ENCODE measurements at places on chromosomes 6 and 20.

GRCh38 chr6:40587240-40588069, at the start of gene LRFN2:
LRFN2 (minus strand) TSS chr6:40587364.
- H3K4me3 ChIP-seq: peak within 1 kb of the TSS; percentile 85
- no peaks in the 10 kb centered on the region for H3K36me3 ChIP-seq
- H3K4me1 ChIP-seq: no peaks in the 10 kb centered on the region
- peak within 1 kb of the TSS; percentile 65 for H3K27ac ChIP-seq

DNA sequence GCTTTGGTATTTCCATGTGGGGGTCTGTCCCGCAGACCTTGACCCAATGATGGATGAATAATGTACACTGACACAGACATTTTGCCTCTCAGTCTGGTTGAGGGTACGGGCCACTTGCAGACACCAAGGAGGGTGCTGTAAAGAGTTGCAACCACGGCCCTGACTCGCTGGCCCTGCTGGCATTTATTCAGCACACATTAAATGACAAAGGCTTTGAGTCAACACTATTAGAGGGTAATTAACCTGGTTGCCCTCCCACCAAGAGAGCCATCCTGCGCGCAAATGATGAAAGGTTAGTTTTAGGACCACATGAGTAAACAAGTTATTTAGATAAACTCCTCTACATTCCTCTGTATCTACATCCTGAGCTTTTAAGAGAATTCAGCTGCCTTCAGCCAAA, 308.9 kb upstream of the MMS22L start:
- H3K4me3 ChIP-seq: no peak overlapping the region
- no peaks in the 10 kb centered on the region for H3K27me3 ChIP-seq
- no peaks in the 10 kb centered on the region for H3K4me1 ChIP-seq
- DNase-seq: no peak

- H3K4me1 ChIP-seq: no peaks in the 10 kb centered on the region
- no peak overlapping the region for H3K4me3 ChIP-seq
- peaks cover 46% of the 10 kb centered on the region for H3K36me3 ChIP-seq
- no peak for DNase-seq
These were observed 68.8 kb downstream of the CDS2 start for GRCh38 chr20:5195655-5196054.

DNA sequence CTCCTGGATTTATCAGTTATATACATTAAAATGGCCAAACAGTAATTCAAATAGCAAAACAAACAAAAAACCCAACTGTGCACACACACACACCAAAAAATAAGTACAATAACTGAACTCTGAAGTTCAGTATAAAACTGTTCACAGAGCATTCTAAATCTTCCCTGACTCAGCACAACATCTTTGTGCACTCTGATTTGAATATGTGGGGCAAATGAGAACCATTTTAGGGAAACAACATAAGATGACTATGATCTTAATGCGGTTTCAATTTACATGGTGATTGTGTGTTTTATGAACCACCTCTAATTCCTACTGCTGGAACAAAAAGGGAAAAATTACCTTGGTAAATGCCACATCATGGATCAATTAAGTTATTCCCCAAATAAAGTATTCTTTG, 41.7 kb downstream of the PLAGL1 start:
- no peak for DNase-seq
- H3K36me3 ChIP-seq: peaks cover 6% of the 10 kb centered on the region
- H3K27ac ChIP-seq: no peak overlapping the region
- no peaks in the 10 kb centered on the region for H3K27me3 ChIP-seq

DNA sequence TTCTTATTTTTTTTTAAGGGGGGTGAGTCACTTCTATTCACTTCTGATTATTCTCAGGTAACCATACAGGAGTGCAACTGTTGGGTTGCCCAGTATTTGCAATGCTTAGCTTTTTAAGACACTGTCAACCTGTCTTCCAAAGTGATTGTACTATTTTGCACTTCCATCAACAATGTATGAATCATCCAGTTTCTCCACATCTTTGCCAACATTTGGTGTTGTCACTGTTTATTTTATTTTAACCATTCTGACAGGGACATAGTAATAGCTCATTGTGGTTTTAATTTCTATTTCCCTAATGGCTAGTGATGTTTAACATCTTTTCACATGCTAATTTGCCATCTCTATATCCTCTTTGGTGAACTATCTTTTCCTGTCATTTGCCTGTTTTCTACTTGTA, 1.4 kb upstream of the SLC13A3 start:
- no peak overlapping the region for H3K4me3 ChIP-seq
- no peaks in the 10 kb centered on the region for H3K36me3 ChIP-seq
- peaks cover 46% of the 10 kb centered on the region for H3K27me3 ChIP-seq
- DNase-seq: no peak
- no peaks in the 10 kb centered on the region for H3K4me1 ChIP-seq
- H3K27ac ChIP-seq: no peak overlapping the region

GRCh38 chr6:127951172-127951917, 50.5 kb upstream of the THEMIS start:
- peaks cover 31% of the 10 kb centered on the region for H3K4me1 ChIP-seq
- no peaks in the 10 kb centered on the region for H3K27me3 ChIP-seq
- peak overlapping the region; percentile 64 for H3K4me3 ChIP-seq
- DNase-seq: no peak
- peak overlapping the region; percentile 91 for H3K27ac ChIP-seq

DNA sequence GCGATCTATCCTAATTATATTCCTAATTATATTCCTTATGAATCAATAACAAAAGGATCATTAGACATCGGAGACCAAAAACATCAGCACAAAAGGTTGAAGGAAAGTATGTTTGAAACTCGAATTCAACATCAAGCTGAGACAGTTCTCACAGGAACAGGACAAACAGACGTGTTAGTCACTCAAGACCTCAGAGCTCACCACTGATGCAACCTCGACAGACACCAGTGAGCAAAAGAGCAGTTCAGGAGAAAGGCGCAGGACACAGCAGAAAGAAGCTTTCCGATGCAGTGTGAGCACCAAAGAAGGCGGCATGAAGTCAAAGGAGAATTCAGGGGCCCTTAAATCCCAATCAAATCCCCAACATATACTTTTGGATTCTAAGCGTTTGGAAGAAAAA, 6.3 kb upstream of the RAMACL start:
- H3K4me1 ChIP-seq: peaks cover 8% of the 10 kb centered on the region
- H3K36me3 ChIP-seq: no peaks in the 10 kb centered on the region
- DNase-seq: no peak
- H3K27ac ChIP-seq: no peak overlapping the region

DNA sequence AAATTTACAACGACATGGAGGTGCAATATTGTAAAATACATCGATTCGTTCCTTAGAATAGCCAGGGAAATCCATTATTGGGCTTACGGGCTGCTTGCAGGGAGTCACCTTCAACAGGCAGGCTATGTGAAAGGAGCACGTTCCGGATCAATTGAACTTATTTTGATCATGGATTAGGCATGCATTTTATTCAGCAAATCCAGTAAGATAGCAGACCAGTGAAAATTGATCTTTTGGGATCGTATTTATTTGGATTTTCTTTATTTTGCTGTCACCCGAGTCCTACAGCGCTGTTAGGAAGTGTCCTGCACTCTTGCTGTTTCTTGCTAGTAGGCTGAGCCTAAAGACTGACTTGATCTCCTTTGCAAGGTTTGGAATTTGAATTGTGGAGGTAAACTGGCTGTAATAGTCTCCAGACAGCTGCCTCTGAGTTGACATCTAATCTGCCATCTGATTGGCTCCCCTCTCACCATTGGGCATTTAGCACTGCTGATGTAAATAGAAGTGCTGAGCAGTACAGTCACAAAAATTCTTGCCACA, 3.0 kb downstream of the ARID1B start:
- H3K27me3 ChIP-seq: no peaks in the 10 kb centered on the region
- peaks cover 33% of the 10 kb centered on the region for H3K4me1 ChIP-seq
- H3K4me3 ChIP-seq: peak overlapping the region; percentile 87
- no peaks in the 10 kb centered on the region for H3K36me3 ChIP-seq

- H3K4me3 ChIP-seq: peak overlapping the region; percentile 83
- H3K36me3 ChIP-seq: no peaks in the 10 kb centered on the region
- no peaks in the 10 kb centered on the region for H3K27me3 ChIP-seq
- peaks cover 40% of the 10 kb centered on the region for H3K4me1 ChIP-seq
- no peak for DNase-seq
These were observed 27.9 kb upstream of the TBC1D7 start for GRCh38 chr6:13355999-13356785.

- no peak overlapping the region for H3K4me3 ChIP-seq
- H3K4me1 ChIP-seq: no peaks in the 10 kb centered on the region
- H3K27ac ChIP-seq: no peak overlapping the region
- DNase-seq: no peak
- H3K36me3 ChIP-seq: no peaks in the 10 kb centered on the region
- H3K27me3 ChIP-seq: no peaks in the 10 kb centered on the region
These were observed 619.0 kb downstream of the PHF3 start for GRCh38 chr6:64254558-64254957.

- no peak overlapping the region for H3K27ac ChIP-seq
- H3K36me3 ChIP-seq: no peaks in the 10 kb centered on the region
- no peak overlapping the region for H3K4me3 ChIP-seq
- no peaks in the 10 kb centered on the region for H3K4me1 ChIP-seq
- no peak for DNase-seq
- H3K27me3 ChIP-seq: peaks cover 3% of the 10 kb centered on the region
These were observed 265.5 kb downstream of the ALDH8A1 start for GRCh38 chr6:134684423-134684795.

- H3K27me3 ChIP-seq: no peaks in the 10 kb centered on the region
- DNase-seq: no peak
- peaks cover 24% of the 10 kb centered on the region for H3K4me1 ChIP-seq
- H3K27ac ChIP-seq: peak overlapping the region; percentile 100
- peak overlapping the region; percentile 98 for H3K4me3 ChIP-seq
- H3K36me3 ChIP-seq: no peaks in the 10 kb centered on the region
These were observed 892 bp upstream of the DXO start for GRCh38 chr6:31972709-31973350.

DNA sequence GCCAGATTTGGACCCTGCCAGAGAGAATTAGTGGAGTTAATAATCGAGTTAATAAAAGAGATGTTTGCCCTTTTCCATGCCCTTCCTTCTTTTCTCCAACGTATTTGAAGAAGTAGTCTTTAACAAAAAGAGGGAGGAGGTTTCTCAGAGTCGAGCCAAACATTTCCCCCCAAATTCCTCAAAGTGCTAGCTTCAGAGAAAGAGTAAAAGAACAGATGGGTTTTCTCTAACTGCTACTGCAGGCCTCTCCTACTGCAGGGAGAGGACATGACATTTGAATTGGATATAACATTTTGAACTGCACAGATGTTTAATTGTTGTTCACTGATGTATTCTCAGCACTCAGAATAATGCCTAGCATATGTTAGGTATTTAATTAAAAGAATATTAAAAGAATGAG, 25.5 kb downstream of the RWDD2A start:
- no peak overlapping the region for H3K4me3 ChIP-seq
- H3K27me3 ChIP-seq: peaks cover 5% of the 10 kb centered on the region
- H3K36me3 ChIP-seq: no peaks in the 10 kb centered on the region
- no peak overlapping the region for H3K27ac ChIP-seq
- no peak for DNase-seq

- no peak for DNase-seq
- peaks cover 10% of the 10 kb centered on the region for H3K27me3 ChIP-seq
- H3K27ac ChIP-seq: no peak overlapping the region
- no peak overlapping the region for H3K4me3 ChIP-seq
- H3K36me3 ChIP-seq: no peaks in the 10 kb centered on the region
These were observed 274.0 kb upstream of the POU3F2 start for GRCh38 chr6:98560418-98560817.

DNA sequence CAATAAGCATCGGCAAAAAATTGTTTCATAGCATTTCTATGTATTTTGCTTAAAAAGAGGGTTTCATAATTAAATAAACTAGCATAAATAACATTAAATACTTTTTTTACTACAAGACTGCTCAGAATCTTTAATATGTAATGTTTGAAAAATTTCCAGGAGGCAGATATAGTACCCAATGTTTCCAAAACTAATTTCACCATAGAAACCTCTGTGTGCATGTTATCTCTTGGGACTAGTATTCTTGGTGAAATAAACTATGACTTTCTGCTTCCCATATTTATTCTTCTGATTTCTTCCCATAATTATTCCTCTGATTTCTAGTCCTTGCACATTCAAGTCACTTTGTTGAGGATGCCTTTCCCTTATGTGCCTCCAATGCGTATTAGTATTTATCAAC, 94.5 kb downstream of the PTPRK start:
- H3K27me3 ChIP-seq: no peaks in the 10 kb centered on the region
- no peak for DNase-seq
- H3K4me3 ChIP-seq: no peak overlapping the region
- H3K27ac ChIP-seq: no peak overlapping the region
- H3K36me3 ChIP-seq: peaks cover 3% of the 10 kb centered on the region

GRCh38 chr6:130927305-130927704, 100.1 kb downstream of the SMLR1 start:
- H3K36me3 ChIP-seq: peaks cover 14% of the 10 kb centered on the region
- DNase-seq: no peak
- no peak overlapping the region for H3K27ac ChIP-seq
- no peaks in the 10 kb centered on the region for H3K4me1 ChIP-seq

DNA sequence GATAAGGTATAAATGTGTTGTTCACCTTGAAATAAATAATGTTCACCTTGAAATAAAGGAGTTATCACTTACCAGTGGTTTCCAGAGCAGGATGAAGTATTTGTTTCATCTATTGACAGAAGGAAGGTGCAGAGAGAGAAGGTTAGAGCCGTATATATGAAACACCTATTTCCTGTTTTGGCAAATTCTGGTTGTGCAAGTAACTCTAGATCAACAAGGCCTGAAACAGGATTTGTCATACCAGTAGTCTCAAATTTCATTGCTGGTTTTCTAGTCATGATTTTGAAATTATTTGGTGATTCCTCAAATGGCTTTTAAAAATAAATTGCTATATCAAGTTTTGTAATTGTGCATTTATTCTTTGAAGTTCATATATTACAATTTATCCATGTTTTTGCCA, at the start of gene CRISP3:
Gene CRISP3, minus strand, starts transcription at position 130 of the 400 bp plus-strand sequence. Its CDS starts 21 bp downstream, at position 109.
- no peak within 1 kb of the TSS for H3K4me3 ChIP-seq
- DNase-seq: no peak
- no peaks in the 10 kb centered on the region for H3K36me3 ChIP-seq
- no peak within 1 kb of the TSS for H3K27ac ChIP-seq

DNA sequence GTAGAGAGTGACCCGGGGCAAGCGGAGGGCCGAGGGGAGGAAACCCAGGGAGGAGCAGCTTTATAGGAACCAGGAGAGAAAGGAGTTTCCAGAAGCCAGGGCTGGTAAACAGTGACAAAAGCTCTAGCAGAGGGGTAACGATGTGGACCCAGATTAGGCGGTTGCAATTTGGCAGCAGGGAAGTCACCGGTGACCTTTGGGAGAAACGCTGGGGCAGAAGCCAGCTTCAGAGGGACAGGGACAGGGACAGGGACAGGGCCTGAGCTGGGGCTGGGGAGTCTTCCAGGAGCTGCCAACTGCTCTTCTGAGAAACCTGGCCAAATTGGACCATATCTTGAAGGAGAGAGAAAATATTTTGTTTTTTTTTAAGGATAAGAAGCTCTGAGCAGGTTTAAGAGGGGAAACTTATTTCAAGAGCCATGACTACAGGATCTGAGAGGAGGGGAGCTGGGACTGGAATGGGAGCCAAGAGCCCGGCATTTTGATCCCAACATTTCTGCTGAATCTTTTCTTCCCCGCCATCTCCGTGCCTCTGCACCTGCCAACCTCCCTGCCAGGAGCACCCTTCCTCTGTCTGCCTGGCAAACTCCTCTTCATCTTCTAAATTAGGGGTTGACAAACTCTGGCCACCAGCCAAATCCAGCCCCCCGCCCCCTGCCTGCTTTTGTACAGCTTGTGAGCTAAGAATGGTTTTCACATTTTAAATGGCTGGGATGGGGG, 22.6 kb upstream of the PREX1 start:
- H3K36me3 ChIP-seq: no peaks in the 10 kb centered on the region
- H3K27ac ChIP-seq: no peak overlapping the region
- DNase-seq: no peak

Data from naive thymus-derived CD8-positive, alpha-beta T cell (primary cell).